ENCODE measurements at places on chromosomes 6 and 20.

DNA sequence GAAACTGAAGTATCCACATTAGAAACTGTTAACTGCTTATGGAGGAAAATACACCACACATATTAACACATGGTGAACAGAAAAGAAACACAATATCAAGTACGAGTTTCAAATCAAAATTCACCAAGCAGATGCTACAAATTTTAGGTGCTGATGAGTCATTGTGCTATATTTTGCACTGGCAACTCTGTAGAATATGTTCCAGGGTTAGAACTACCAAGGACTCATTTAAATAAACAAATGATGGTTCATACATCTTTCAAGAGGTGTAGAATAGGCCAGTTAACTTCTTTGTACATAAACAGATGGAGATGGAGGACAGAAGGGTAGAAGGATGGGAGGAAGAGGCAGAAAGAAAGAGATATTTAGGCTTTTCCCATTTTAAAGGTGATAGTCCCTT lies 184.9 kb downstream of the ARHGAP18 start:
- DNase-seq, result no peak

- no peak for DNase-seq
These were observed 10.9 kb downstream of the RFX6 start for GRCh38 chr6:116887894-116888293.

GRCh38 chr6:149212206-149212605 lies 105.3 kb upstream of the TAB2 start:
- DNase-seq, result no peak

- peak; percentile 78 for DNase-seq
These were observed 10.6 kb downstream of the TOX2 start for GRCh38 chr20:43925215-43925614.

GRCh38 chr6:156840136-156840535 lies 63.0 kb downstream of the ARID1B start:
- DNase-seq, result no peak

DNA sequence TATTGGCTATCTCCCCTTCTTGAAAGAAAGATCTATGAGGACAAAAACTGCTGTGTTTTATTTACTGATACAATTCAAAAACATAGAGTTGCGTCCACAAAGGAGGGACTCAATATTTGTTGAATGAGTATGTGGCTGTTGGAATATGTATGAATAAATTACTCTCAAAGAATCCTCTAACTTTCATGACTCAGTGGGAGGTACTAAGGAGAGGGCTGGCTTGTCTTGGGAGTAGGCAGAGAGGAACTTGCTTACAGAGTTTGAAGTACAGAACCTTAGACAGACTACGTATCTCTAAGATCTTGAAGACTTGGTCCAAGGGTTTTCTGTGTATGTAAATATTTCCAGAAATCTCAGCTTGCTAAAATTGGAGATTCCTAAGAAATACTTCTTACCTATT lies 504.0 kb upstream of the PTCHD4 start:
- no peak for DNase-seq
